ENCODE measurements at places on chromosomes 5 and 9.

DNA sequence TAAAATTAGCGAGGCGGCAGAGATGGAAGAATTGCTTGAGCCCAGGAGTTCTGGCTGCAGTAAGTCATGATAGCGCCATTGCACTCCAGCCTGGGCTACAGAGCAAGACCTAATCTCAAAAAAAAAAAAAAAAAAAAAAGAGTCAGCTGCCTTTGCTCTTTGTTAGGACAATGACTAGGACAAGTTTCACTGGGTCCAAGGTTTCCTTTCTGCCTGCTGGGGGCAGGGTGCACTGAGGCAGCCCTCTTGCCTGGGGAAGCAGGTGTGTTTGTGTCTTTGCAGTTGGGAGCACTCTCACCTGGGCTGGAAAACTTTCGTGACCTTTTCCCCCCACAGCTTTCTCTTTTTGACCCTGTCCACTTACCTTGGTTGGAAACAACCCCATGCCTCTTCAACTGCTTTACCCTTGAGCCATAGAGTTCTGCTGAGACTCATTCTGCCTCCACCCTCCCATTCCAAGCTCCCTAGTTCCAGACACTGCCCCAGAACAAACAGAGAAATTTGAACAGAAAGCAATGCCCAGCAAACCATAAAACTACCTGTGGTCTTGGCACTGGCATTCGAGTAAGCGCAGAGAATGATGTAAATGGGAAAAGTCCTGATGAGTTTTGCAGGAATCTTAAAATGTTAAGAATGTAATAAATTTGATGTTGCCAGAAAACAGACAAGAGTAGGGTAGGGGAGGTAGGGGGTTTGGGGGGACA, 17.0 kb upstream of the MYO10 start:
- DNase-seq, result no peak

DNA sequence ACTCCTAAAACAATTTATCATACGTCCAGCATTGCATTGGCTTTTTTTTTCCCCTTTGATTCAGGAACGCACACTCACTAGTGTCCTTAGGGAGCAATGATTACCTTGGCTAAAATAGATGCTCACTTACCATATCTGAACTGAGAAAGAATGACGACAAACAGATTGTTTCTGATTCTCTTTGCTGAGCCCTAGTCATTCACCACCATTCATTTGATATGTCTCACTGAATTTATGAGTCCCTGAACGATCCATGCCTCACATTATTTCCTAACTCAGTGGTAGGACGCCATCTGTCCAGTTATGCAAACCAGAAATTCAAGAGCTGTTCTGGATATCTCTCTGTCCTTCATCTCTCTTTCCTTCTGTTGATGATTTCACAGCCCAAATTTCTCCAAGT, 39.3 kb upstream of the DAB2 start:
- DNase-seq, result no peak

DNA sequence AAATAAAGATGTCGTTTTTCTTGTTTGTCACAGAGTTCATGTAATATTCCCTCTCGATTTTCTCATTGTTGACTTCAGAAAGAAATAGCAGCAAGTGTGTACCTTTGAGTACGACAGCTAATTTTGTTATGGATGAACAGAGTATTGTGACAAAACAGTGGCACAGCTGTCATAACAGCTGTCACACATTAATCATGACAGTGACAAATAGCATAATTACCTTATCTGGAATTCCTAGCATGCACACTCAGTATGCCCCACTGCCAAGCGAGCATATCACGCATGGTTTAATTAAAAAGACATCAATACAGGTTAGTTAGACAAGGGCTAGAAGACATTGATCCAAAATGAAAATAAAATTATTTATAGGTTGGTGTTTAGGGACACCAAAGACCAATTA, 375.1 kb downstream of the SPATA31D1 start:
- DNase-seq, result no peak

DNA sequence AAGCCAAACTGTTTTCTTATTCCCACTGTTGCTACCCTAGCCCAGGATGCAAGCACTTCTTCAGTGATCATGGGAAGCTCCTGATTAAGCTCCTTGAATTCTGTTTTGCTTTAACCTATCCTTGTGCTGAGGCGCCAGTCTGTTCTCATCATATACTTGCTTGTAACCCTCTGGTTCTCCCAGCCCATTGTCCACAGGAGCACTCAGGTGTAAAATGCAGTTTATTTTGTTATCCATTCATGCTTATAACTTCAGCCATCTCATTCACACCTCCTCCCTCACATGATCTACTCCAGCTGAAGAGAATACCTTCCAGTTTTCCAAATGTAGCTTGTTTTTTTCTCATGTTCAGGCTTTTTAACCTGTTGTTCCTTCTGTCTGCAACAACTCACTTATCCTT, 402.1 kb upstream of the BRINP1 start:
- DNase-seq, result no peak
